ENCODE measurements at places on chromosomes 2 and 18. TPM values are rescaled to one million over a fixed set of nuclear protein-coding genes. Genes with fewer than 3 reads are reported as not detected.

The TMEM18 gene
- 22.8 TPM for total RNA-seq

- DNase-seq: no peak
Measured at GRCh38 chr2:167388497-167388896, 500.2 kb downstream of the XIRP2 start.

GRCh38 chr2:26356771-26357170, 10.2 kb upstream of the ADGRF3 start:
- no peak for DNase-seq

GRCh38 chr2:216603010-216603883, 30.0 kb upstream of the IGFBP2 start:
- no peak for DNase-seq

GRCh38 chr2:63064661-63065060, 14.0 kb downstream of the OTX1 start:
- no peak for DNase-seq

The LBH gene
- total RNA-seq: 78.5 TPM

The LOXHD1 gene
- not detected for total RNA-seq

DNA sequence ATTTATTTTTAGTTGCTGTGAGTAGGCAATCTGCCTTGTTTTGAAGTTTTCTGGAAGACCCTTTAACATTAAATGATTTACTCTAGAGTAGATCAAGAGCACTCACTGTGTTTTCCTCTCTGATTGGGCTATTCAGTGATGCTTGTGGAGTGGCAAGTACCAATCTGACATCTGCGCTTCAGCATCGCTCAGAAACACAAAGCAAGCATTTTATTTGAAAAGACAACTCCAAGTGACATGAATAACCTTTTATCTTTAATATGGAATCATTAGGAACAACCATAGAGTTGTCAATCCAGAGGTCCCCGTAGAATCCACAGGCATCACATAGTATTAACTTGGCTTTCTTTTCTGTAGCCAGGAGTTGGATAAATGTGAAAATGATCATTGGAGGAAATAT, 114.7 kb downstream of the CPS1 start:
- DNase-seq: no peak

The GULP1 gene
- 26.3 TPM for total RNA-seq

DNA sequence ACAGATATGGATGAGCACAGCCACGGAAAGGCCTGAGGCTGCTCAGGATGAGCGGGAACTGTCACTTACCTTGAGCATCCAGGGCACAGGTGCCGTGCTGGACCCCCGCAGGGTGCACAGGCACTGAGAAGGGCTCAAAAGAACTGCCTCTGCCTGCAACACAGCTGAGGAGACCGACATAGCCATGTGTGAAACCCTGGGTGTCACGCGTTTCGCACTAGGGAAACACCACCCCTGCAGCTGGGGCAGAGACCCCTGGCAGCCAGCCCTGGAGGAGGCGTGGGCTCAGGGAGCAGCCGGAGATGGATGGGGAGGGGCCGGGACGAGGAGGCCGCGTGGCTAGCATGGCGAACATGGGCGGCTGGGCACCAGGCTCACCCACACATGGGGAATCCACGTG, 228.9 kb downstream of the EIPR1 start:
- DNase-seq: no peak

The PHLPP1 gene
- total RNA-seq: 28.5 TPM
